Endothelial cell (in vitro differentiated cells): ENCODE measurements at places on chromosomes 2 and 18. TPM values are rescaled to one million over a fixed set of nuclear protein-coding genes. Genes with fewer than 3 reads are reported as not detected.

DNA sequence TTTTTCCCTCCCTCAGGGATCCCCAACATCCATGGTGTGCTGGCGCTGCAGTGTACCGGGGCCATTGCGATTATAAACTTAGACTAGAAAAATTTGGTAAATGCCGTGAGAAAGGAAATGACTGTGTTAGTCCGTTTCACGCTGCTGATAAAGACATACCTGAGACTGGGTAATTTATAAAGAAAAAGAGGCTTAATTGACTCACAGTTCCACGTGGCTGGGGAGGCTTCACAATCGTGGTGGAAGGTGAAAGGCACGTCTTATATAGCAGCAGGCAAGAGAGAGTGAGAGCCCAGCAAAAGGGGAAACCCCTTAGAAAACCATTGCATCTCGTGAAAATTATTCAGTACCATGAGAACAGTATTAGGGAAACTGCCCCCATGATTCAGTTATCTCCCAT, 44.3 kb downstream of the NTSR2 start:
- no peak for DNase-seq

GRCh38 chr2:189113963-189114362, 65.6 kb downstream of the COL5A2 start:
- DNase-seq, result no peak

The FSIP2 gene
- 9.0 TPM for total RNA-seq

GRCh38 chr2:227228061-227228667, 63.7 kb downstream of the COL4A3 start:
- no peak for DNase-seq

DNA sequence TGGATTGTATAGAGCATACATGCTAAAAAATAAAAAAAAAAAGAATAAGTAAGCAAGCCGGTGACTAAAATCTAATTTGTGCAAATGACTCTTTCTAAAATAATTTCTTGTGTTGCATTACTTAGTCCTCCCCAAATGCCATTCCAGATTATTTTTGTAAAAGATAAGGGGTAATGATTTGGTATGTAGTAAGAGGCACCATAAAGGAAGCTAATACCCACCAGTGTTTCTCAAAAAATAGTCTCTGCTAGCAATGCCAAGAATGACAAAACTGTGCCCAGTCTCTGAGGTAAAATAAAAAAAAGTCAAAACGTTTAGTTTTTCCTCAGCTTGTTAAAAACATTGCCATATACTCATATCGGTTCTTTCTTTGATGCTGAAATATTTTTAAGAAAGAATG, 2.7 kb downstream of the METTL5 start:
- no peak for DNase-seq

DNA sequence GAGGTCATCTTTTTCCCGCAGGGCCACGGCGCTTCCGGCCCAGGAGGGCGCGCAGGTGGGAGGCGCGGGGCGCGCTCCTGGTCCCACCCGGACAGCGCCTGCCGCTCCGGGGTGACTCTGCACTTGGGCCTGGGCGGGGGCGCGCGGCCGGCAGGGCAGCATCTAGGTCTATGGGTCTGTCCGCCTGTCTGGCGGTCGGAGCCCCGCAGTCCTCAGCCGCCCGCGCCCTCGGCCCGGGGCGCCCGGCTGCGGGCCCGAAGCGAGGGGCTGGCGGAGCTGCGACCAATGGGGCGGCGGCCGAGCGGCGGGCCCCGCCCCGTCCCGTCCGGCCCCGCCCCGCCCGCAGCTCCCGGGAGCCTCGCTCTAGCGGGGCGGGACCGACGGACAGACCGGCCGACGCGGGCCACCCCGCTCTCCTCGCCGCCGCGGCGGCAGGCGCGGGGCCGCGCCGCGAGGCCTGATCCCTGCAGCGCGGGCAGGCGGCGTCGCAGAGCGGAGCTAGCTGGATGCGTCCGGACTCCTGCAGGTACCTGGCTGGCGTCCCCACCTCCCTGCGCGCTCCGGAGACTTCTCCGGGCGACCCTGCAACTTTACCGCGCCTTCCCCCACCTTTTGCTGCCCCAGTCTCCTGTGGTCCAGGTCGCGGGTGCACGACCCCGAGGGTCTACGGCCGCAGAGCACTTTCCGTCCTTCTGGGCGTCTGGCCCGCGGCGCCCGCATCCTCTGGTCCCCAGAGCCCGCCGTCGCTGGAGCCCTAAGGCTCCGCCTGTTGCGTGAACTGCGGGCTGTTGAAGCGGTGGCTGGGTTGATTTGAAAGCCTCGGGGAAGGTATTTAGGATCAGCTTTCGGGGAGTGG, at the start of gene KCNS3:
Gene KCNS3 (plus strand): TSS at position 387 of the 856 bp plus-strand sequence. CDS start 52,342 bp downstream, outside the sequence.
- DNase-seq, result peak; percentile 57

The SERPINB4 gene
- total RNA-seq, result 0.41 TPM

GRCh38 chr2:46363535-46364170, 66.4 kb downstream of the EPAS1 start:
- no peak for DNase-seq

- DNase-seq, result no peak
These were observed 152.8 kb downstream of the BCL11A start for GRCh38 chr2:60400462-60401246.

The GLB1L gene
- total RNA-seq, result 7.3 TPM

DNA sequence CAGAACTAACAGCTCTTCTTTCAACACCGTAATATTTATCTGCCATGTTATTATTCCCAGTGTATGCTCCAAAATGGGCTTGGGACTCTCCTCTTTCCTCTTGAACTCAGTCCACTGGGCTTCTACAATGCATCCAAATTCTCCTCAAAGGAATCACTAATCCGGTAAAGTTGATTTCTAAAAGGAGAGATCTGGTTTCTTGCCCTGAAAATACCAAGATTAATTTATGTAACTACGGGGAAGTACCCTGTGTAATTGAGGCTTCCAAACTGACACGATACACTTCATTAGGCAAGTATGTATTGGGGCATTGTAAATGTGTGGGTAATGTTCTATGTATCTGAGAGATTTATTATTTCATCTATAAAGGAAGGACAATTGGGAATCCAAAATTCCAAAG, 5.7 kb downstream of the NCKAP5 start:
- no peak for DNase-seq

- no peak for DNase-seq
These were observed 186.6 kb downstream of the NRP2 start for GRCh38 chr2:205868773-205869333.

- DNase-seq, result no peak
These were observed 143.6 kb downstream of the OSR1 start for GRCh38 chr2:19214682-19215391.

The CCDC138 gene
- total RNA-seq, result 7.6 TPM

- no peak for DNase-seq
These were observed 805.3 kb upstream of the RAB6C start for GRCh38 chr2:129174143-129174542.

GRCh38 chr18:44851856-44852621, 171.4 kb downstream of the SETBP1 start:
- no peak for DNase-seq

DNA sequence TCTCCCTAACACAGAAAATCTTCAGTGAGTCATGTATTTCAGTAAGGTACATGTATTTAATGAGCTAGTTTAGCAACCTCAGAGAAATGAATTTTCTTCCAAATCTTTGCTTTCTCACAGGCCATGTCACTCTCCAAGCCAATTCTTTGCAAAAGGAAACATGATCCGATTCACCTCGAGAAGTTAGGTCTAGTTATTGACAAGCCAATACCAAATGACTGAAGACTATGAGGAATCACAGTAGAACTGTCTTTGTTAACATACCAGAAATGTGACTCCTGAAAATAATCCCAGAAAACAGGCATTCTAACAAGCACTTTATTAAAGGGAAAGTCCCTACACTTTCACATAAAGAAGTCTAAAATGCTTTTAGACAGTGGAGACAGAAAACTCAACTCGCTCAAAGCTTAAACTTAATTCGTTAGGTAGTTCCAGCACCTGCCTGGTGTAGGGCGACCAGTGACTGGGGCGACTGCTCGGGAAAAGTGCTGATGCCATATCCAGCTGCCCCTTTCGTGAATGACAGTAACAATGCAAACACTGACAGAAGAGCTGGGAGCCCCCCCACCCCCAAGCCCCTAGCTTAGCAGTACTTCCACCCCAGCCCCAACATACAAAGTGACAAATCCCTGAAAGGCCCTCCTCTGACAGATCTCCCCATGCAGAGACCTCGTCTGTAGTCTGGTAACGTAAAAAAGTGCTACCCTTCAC, 1.8 kb downstream of the MEMO1 start:
- DNase-seq, result no peak

GRCh38 chr2:7379799-7380198, 462.6 kb downstream of the RNF144A start:
- DNase-seq, result no peak

DNA sequence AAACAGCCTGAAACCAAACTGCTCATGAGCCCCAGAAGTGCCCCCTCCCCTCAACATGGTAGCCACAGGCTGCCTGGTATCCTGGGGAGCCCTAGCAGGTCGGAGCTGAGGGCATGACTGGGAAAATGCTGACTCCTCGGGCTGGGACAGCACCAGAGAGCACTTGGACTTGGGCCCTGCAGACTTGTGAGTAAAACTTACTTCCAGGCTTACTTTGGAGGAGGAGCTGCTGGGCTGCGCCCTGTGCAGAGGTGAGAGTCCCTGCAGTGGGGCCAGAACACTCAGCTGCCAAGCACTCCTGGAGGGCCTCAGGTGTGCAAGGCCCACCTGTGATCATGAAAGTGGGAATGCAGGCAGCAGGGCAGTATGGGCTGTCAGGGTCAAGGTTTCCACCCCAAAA, 119.4 kb downstream of the SEPTIN10 start:
- no peak for DNase-seq

The PTPN2 gene
- total RNA-seq, result 23.9 TPM

DNA sequence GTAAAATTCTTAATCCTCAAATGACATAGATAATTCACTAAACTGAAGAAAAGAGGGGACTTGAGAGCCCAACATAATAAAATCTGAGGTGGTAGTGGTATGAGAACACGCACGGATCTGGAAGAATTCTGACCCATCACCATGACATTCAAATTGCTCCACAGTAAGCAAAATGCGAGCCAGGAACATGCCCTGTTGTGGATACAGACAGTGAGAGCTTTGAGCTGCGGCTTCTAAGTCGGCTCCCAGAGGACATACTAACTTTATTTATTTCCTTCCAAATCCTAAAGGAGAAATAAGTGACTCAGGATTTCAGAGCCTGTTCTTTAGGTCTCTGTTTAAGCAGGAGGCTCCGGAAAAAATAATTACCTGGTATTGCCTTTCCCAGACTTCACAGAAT, 143.4 kb upstream of the SMAD7 start:
- DNase-seq, result no peak

The GLI2 gene
- 1.2 TPM for total RNA-seq

The COA5 gene
- total RNA-seq, result 21.6 TPM

DNA sequence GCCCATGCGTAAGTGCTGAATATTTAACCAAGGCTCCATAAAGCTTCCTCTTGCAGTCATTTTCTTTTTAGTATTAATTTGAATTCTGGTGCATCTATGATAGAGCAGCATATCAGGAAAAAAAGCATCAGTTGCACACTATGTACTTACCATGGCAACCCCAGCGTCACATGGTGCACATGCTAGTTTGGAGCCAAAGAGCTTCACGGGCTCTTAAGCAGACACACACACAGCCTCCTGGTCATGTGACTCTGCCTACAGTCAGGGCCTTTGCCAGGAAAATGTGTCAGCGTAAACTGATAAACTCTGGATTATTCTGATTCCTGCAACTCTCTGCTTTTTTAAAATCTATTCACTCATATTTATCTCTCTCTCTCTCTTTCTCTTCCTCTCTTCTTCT, 30.2 kb downstream of the NYAP2 start:
- no peak for DNase-seq
